ENCODE measurements at places on chromosomes 1 and 21. TPM values are rescaled to one million over a fixed set of nuclear protein-coding genes. Genes with fewer than 3 reads are reported as not detected.

The RAP1A gene
- 22.9 TPM for polyA plus RNA-seq

The SETSIP gene
- not detected for polyA plus RNA-seq

The PRAMEF17 gene
- polyA plus RNA-seq: not detected

The NBPF11 gene
- 4.1 TPM for polyA plus RNA-seq

The SERTAD4 gene
- 0.12 TPM for polyA plus RNA-seq

The TNFRSF4 gene
- polyA plus RNA-seq: 1.4 TPM

The RIMKLA gene
- 0.10 TPM for polyA plus RNA-seq

The ATP5PF gene
- polyA plus RNA-seq: 150 TPM

The OR2L8 gene
- polyA plus RNA-seq: not detected

The PIGR gene
- polyA plus RNA-seq: 1.5 TPM

The ALG14 gene
- 2.7 TPM for polyA plus RNA-seq

The TFF3 gene
- polyA plus RNA-seq: 4.1 TPM

The TNFRSF8 gene
- polyA plus RNA-seq: 3.8 TPM

The CD5L gene
- 0.45 TPM for polyA plus RNA-seq

The CBR1 gene
- polyA plus RNA-seq: 32.8 TPM

The TSTD1 gene
- 78.1 TPM for polyA plus RNA-seq

The KRTAP19-3 gene
- not detected for polyA plus RNA-seq

The RAB42 gene
- 5.7 TPM for polyA plus RNA-seq

The STUM gene
- polyA plus RNA-seq: 0.64 TPM

The PTPRC gene
- 12.6 TPM for polyA plus RNA-seq

The AMY2A gene
- polyA plus RNA-seq: 0.37 TPM

The TSNAX gene
- polyA plus RNA-seq: 20.2 TPM

The OR2T35 gene
- polyA plus RNA-seq: not detected

The KCNK2 gene
- polyA plus RNA-seq: 0.01 TPM

The MARCKSL1 gene
- polyA plus RNA-seq: 49.5 TPM

The XKR8 gene
- 5.1 TPM for polyA plus RNA-seq

The ITLN1 gene
- polyA plus RNA-seq: 15.7 TPM

The KIF26B gene
- polyA plus RNA-seq: 0.56 TPM

The ASTN1 gene
- 0.33 TPM for polyA plus RNA-seq

The KCNA3 gene
- polyA plus RNA-seq: 0.24 TPM

The LDLRAD1 gene
- polyA plus RNA-seq: not detected

The SPRR2G gene
- polyA plus RNA-seq: not detected
